ENCODE measurements at places on chromosomes 4 and X. TPM values are rescaled to one million over a fixed set of nuclear protein-coding genes. Genes with fewer than 3 reads are reported as not detected.
A peak's percentile ranks its signal among the peaks of the same experiment; 100 is the strongest.

GRCh38 chrX:118370921-118371624, 25.2 kb downstream of the WDR44 start:
- DNase-seq, result no peak

Gene CXXC4
- total RNA-seq, result not detected

- DNase-seq, result no peak
Measured at GRCh38 chr4:83138946-83139345, 24.4 kb upstream of the PLAC8 start.

- DNase-seq, result no peak
Measured at GRCh38 chr4:40871695-40872250, 122.0 kb downstream of the NSUN7 start.

DNA sequence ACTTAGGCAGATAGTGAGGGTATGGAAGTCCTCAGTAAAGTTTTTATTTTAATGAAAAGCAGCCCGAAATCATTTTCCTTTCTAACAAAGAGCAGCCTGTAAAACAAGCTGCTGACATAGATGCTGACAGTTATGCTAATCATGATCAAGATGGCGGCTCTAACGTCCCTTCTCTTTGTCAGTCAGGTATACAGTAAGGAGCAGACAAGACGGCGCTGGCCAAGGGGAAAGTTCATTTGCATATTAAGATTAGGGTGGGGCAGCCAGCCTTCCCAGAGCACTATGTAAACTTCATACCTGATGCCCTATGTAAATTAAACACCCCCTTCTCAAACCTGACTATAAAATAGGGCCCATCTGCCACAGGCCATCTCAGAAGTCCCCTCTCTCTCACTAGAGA, 76.9 kb downstream of the MAGEB10 start:
- no peak for DNase-seq

DNA sequence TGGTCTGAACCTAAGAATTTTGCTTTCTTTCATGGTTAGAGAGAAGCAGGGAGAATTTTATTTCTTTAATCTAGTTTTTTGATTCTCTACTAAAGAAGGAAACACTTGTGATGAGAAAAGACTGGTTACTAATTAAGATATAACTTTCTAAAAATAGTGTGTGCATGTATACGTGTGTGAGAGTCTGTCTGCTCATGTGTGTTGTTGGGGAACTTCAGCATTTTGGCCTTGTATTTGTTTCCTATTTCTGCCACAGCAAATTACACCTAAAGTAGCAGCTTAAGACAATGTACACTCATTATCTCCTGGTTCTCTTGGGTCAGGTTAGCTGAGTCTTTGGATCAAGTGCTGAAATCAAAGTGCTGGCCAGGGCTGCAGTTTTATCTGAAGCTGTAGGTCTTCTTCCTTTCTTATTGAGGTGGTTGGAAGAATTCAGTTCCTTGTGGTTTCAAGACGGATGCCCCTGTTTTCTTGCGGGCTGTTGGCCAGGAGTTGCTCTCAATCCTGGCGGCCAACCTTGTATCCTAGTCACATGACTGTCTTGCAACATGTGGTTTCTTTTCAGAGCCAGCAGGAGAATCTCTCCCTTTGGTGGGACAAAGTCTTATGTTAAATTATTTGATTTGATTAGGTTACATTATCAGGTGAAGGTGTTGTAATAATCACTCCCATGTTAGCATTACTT, 188.4 kb upstream of the CLNK start:
- DNase-seq, result no peak

Gene ANKRD37
- 8.6 TPM for total RNA-seq

GRCh38 chr4:16052939-16053338, 30.9 kb downstream of the PROM1 start:
- DNase-seq, result no peak

DNA sequence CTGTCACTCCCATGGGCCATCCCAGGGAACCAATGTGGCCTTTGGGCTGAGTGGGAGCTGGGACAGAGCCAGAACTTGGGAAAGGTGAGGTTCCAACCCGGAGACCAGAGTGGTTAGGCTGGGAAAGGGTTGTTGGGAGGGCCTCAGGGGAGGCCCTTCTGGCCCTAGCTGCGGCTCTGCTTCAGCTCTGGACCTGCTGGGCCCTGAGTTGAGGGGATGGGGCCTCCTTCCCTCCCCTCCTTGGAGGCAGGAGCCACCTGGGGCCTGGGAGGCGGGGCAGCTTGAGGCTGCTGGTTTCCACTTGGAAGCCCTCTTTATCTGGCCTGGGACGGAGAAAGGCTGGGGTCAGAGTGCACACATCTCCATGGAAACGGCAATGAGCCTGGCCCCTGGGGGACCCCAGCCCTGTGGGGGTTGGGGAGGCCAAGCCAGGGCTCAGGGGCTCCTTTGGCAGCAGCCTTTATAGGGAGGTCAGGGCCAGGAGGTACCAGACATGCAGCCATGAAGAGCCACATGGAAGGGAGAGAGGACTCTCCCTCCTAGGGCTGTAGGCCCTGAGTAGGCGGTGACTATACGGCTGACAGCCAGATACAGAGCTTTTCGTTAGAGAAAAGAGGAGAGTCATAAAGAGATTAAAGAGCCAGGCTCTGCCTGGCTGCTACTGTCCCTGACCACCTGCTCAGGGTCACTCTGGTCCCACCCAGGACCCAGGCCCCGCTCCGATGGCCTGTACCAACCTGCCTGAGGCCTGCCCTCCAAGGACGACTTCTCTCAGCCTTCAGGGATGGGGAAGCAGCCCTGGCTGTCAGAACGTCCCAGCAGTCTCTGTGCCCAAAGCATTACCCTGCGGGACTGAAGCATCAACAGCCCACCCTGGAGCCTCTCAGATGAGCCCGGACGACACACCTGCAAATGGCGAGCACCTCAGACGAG, 6.9 kb upstream of the NSD2 start:
- DNase-seq, result no peak

DNA sequence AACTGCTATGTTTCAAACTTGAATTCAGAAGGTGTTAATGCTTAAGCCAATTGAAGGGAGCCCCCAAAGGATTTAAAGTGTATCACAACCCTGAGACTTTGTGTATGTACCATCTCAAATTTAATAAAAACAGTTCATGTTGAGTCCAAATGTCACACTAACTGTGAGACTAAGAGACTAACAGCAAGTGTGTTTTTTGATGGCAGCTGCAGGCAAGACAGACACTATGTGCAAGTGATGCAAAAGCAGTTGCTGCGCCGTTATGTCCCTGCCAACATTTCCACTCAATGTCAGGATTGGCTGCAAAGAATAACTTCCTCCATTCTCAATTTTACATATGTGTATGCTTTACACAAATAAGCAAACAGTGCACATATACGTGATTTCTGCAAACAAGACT, 594.6 kb downstream of the IL15 start:
- no peak for DNase-seq

Gene CYP4V2
- total RNA-seq, result 13.4 TPM

Gene ASB12
- total RNA-seq, result 0.44 TPM

DNA sequence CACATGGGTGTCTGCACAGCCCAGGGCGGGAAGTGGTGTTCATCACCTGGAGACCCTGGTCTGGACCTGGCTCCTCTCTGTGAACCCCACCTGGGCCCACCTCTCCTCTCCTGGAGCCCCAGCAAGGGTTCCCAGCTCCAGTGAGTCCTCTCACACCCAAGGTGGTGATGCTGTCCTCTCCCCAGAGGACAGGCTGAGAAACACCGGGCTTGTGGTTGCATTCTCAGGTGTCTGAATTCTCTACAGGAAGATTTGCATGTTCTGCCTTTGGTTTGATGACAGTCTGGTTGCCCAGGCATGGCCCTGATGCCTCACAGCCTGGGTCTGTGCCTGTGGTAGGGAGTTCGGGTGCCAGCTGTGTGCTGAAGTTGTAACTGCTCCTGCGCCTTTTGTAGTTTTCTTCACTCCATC, 3.8 kb downstream of the MAEA start:
- DNase-seq, result no peak

Gene CXCL5
- 0.22 TPM for total RNA-seq

Gene TSC22D3
- 199 TPM for total RNA-seq

Gene STATH
- total RNA-seq, result not detected

- no peak for DNase-seq
Measured at GRCh38 chrX:66654411-66654810, 15.5 kb upstream of the EDA2R start.

DNA sequence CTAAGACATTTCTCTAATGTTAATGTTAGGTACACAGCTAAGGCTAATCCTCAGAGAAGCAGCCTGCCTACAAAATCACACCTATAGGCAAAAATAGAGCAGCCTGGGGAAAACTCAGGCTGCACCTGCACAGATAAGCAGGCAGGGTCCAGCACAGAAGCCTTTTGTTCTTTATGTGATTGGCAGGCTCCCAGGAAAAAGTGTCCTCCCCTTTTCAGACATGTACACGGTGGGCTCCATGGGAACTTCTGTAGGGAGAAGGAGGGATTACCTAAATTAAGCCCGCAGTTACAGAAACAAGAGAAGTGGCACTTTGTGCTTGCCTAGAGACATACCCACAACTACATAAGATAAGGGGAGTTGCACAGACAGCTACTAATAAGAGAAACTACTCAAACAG, 4.0 kb upstream of the HSPA4L start:
- DNase-seq, result no peak

Gene FAM133A
- 0.65 TPM for total RNA-seq

Gene GABRQ
- not detected for total RNA-seq

DNA sequence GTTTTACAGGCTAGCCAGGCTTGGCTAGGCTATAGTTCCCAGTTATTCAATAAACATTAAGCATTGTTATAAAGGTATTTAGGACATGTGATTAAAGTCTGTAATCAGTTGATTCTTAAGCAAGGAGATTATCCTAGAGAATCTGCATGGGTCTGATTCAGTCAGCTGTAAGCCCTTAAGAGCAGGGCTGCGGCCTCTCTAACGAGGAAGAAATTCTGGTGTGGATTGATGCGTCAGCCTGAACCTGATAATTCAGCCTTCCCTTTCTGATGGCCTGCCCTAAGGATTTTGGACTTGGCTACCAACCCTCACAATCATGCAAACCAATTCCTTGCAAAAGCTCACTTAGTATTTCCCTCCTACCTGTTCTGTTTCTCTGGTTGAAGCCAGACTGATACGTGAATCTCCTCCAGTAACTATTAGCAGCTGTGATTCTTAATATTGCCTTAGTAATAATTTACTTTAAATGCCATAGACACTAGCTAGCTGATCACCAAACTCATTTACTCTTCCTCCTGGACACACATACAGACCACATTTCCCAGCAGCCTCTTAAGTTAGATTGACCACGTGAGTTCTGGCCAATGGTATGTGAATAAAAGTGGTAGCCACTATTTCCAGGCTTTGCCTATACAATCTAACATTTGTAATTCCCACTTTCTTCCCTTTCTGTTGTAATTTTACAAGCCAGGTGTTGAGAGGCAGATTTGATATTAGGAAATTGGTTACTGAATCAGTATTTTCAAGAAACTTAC, 678.0 kb upstream of the INTU start:
- DNase-seq, result no peak

Gene MAGEB6
- total RNA-seq, result not detected

GRCh38 chrX:150226223-150226965, 136.7 kb upstream of the MAMLD1 start:
- DNase-seq, result no peak

GRCh38 chr4:16745009-16745635, 153.3 kb downstream of the LDB2 start:
- DNase-seq, result no peak

DNA sequence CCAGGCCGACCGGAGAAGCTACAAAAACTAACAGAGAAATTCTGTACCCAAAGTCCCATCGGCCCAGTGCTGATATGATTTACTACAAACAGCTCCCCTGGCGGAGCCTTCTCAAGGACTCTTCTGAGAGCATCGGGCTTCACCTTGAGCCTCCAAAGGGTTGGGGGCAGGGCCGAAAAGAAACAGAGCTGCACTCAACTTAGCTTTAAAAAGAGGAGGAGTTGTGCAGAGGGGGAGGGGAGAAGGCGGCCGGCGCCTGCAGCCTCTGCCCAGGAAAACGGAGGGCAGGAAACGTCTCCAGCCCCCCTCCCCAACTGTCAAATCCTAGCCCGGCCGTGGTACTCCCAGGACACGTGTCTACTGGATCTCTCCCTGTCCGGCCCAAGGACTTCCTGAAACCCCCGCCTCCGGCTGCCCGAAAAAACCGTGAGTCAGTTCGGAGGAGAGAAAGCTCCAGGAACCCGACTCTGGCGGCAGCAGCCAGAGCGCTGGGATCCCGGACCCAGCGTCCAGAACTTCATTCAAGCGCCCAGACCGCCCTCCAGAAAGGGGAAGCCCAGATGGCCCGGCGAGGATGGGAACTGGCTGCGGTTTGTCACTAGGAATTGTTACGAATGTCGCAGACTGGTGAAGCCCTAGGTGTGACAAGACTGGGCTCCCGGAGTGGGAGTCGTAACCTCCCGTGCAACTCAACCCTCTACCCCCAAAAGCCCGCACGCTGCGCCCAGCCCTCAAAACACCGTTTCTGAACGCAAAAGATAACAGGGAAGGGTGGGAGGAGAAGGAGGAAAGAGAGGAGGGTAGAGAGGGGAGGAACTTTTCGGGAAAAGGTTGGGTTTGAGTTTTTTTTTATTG, 973 bp downstream of the ADAMTS3 start:
- DNase-seq, result peak; percentile 76

Gene CYSLTR1
- total RNA-seq, result not detected

GRCh38 chrX:97628807-97629596, 745.3 kb downstream of the RPA4 start:
- DNase-seq, result no peak

Gene HEPH
- total RNA-seq, result 0.50 TPM

DNA sequence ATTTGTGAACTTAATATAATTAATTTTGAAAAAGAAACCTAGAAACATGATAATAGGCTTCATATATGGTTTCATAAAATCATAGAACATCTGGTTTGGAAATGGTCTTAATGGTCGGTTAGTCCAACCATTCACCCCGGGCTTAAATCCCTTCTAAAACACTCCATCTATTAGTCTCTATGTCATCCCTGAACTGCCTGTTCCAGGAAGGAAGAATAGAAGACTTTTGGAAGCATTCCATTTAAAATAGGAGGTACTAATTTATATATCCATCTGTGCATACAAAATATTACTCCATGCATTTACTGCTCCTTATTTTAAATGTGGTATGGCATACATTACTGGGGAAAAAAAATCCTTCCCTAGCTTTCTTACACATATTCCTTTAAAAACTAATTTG, 262.2 kb upstream of the DDX53 start:
- DNase-seq, result no peak

Data from chondrocyte (in vitro differentiated cells).